Stimulated activated CD4-positive, alpha-beta T cell treated with anti-CD3 and anti-CD28 coated beads, Interleukin-4, amount 100 ng/mL, for 4 hours (primary cell): ENCODE measurements at places on chromosomes 2 and 18.

DNA sequence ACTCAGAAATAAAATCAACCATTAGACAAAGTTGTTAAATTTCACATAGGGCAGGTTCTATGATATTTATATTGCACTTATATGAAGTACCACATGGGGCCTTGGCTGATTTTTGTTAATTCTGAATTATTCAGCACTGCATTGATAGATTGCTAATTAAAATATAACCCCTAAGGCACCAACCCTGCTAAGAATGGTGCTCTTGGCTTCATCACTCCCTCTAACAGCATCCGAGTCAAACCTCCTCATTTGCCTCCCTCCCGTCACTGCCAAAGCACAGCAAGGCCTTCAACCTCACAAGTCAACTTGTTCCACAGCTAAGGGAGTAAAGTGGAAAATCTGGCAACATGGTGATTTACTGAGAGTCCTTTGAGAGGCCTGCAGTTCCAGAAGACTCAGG is 27.0 kb downstream of the MYO5B start:
- no peak for DNase-seq

DNA sequence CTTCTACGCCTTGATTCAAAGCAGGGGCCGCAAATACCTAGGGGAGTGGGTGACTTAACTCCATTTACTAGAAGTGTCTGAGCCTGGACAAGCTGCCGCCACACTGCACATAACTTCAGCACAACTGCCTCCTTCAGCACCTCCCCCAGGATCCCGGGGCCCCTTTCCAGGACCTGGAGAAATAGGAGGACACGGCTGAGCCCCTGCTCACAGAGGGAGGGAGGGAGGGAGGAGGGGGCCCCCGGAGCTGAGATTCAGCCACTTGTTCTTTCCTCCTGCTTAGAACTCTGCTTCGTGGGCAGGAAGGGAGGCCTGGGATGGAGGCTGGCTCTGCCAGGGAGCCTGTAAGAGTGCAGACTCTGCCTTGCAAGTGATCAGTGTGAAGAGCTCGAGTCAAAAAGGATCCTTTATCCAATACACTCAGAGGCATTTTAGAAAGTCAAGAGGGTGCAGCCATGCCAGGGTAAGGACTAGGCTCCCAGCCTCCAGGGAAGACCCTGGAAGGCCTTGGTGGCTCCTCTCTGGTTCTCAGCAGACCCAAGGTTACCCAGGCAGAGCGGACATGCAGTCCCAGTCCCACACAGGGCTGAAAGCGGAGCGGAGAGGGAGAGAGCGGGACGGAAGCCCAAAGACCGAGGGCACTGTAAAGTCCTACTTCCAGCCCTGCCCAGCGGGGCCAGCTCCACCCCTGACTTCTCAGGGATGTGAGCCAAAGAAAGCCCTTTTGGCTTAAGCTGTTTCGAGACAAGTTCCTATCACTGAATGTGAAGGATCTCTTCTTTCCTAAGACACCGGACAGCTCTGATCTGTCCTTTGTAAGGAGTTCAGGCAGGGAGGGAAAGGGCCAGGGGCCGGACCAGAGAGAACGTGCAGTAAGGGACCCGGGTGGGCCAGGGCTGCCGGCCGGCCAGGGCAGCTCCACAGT is 8.6 kb upstream of the ARMC9 start:
- DNase-seq, result no peak

- no peak for DNase-seq
Observed at GRCh38 chr2:4192119-4192518, 488.7 kb downstream of the DCDC2C start.

DNA sequence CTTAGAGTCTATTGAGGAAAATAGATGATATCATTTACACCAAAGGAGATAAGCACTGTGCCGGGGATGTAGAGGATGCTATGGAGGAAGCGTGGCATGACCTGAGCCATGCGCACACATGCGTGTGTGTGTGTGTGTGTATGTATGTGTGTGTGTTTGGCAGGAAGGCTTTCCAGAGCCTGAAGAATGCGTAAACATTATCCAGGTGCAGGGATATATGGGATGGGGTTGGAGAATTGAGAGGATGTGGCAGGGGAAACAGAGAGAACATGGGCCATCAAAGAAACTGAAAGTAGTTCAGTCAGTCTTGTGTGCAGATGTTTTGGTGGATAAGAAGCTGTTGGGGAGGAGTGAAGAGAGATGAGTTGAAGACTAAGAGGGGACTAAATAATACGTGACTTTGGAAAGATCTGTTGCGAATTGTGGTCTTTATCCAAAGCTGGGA is 9.3 kb upstream of the STAT1 start:
- DNase-seq, result no peak

- no peak for DNase-seq
Observed at GRCh38 chr2:8197101-8197500, 484.8 kb upstream of the ID2 start.

- DNase-seq, result no peak
Observed at GRCh38 chr2:105177536-105178254, 63.8 kb upstream of the GPR45 start.

GRCh38 chr18:35337286-35337685 is 6.9 kb downstream of the ZNF24 start:
- DNase-seq, result no peak

GRCh38 chr2:96176661-96177060 is 31.4 kb upstream of the DUSP2 start:
- DNase-seq, result no peak

- DNase-seq, result no peak
Observed at GRCh38 chr18:24293254-24293653, 104.4 kb downstream of the OSBPL1A start.

DNA sequence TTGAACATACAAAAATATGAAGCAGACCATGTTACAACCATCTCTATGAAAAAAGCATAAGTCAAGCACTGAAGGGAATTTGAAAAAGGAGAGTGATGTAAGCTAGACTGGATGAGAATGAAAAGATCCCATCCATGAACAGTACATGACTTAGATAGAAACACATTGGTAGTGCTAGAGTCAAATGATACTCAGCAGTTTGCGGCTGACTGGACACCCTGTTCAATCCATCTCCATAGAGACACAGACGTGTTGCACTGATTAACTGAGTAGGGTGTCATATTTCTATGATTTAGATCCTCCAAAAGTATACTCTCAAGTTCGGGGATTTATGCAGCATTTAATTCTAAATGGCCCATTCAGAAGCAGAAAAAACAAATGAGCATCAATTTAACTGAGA is 674.3 kb upstream of the NRXN1 start:
- no peak for DNase-seq

- no peak for DNase-seq
Observed at GRCh38 chr2:173715441-173715840, 249.7 kb downstream of the SP3 start.

DNA sequence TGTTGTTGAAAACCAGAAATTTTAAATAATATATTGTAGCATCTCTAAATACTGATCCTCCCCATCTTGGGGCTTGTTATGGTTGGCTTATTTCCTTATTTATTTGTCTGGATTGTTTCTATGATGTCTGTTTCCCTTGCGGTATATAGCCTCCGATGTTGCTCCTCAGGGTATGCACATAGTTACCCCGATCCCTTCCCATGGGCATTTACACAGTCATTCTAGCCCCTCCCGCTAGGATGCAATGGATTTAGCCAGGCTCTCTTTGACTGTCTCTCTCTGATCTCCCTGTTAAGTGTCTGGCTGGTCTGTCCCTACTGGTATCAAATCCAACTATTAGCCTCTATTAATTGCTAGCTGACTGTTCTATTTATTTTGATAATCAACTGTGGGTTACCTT is 91.8 kb upstream of the CRACDL start:
- DNase-seq, result no peak

- DNase-seq, result no peak
Observed at GRCh38 chr2:70842401-70842800, 6.8 kb upstream of the CD207 start.

GRCh38 chr2:230244211-230244610 is 18.7 kb downstream of the SP140 start:
- DNase-seq, result no peak

DNA sequence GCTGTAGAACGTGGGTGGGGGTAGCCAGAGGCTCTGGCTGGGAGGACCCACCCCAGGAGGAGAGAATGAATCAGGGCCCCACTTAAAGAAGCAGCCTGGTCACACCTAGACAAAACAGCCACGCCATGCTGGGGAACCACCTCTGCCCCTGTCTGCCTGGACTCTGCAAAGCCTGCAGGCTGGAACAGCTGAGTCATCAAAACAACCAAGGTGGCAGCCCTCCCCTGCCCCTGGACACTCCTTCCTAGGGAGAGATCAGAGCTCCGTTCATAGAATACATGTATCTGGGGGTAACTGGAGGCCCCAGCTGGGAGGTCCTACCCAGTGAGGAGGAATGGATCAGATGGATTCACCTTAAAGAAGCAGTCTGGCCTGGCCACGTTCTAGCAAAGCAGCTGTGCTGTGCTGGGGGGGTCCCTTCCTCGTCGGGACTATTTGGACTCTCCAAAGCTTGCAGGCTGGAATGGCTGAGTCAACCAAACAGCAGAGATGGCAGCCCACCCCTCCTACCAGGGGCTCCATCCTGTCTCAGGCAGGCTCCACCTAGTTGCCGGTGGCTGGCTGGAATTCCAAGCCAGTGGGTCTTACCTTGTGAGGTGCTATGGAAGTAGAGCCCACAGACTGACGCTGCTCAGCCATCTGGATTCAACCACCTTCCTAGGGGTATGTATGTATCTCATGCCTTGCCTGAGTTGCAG is 50.5 kb upstream of the NT5C1B start:
- no peak for DNase-seq

GRCh38 chr18:77084688-77085035 is 47.9 kb downstream of the MBP start:
- no peak for DNase-seq

DNA sequence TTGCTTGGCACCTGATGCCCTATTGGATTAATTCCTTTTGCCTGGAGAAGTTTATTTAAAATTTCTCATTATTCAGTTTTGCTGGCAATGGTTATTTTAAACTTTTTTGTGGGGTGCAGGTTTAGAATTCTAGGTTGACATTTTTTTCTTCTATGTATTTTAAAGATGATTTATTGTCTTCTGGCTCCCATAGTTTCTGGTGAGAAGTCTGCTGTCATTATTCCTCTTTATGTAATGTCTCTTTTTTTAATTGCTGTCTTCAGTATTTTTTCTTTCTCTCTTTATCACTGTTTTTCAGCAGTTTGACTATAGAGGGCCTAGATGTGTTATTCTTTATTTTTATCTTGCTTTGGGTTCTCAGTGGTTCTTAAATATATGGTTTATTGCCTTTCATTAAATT is 182.2 kb upstream of the STON1 start:
- DNase-seq, result no peak

DNA sequence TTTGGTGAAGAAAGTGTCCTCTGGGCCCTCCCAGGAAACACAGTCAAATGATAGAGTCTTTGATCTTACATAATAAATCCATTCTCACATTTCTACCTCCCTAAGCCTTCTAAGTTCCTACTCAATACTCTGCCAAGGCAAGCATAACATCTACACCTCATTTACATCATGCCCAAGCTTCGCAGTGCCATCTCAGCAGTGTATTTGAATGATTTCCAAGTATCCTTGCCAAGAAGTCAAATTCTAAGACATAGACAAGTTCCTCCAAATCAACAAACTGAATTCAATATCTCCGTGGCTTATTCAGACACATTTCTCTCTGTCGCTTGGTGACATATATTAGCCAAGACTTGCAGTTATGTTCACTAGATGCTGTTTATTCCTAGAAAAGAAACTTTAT is 8.1 kb upstream of the MLPH start:
- no peak for DNase-seq

DNA sequence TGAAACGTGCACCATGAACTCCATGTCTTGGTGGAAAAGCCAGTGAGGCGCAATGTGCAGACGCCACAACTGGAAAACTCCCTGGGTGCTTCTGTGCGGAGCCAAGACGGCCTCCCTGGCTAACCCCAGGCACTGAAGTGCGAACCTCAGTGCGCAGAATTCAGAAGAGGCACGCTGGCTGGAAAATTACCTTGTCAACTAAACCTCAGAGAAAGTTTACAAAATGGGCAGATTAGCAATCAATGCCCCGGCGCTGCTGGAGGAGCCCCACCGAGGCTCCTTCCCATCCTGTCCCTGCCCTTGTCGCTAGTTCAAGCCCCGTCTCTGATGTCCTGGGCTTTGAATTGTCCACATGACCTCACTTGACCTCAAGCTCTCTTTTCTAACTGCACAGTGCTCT is 22.2 kb downstream of the SNORC start:
- no peak for DNase-seq

DNA sequence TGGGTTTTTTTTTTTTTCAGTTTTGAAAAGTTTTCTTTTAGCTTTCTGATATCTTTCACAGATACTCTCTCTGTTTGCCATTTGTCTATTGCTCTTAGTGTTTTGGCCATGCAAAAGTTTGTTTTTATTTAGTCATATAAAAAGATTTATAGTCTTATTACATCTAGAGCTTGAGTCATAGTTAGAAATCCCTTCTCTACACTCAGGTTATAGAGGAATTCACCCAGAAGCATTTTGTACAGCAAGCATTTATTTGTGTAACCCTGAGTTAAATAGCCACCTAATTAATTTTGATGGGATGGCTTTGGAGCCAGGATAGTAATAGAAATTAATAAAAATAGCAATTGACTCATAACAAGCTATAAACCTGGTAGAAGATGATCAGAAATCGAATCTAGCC is 35.6 kb downstream of the ACTR2 start:
- DNase-seq, result no peak

- no peak for DNase-seq
Observed at GRCh38 chr2:105836840-105837692, 92.4 kb downstream of the NCK2 start.

DNA sequence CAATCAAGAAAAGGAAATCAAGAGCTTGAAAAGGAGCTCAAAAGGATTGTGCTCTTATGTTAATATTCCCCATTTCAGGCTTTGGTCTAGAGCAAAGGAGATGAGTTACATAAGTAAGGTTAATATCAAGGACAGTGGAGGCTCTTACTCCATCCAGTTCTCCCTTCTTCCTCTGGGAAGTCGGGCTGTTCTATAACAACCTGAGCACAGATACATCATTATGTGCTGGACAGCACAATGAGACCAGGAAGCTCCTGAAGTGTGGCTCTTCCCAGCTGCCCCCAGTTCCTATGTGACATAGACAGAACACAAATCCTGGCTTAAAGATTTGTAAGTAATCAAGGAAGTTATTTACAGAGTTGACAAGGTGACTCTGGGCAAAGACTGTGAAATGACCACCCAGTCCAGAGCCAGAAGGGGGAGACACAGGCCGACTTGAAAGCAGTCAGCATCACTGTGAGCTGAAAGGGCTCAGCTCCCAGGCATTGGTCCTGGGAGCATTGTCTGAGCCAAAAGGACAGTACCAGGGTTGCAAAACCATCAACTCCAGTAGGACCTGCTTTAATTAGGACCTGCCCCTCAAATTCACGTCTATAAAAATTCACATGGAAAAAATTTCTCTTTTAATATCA is 917.6 kb upstream of the ACVR2A start:
- DNase-seq, result no peak

GRCh38 chr2:215371915-215372897 is 60.3 kb downstream of the ATIC start:
- no peak for DNase-seq

DNA sequence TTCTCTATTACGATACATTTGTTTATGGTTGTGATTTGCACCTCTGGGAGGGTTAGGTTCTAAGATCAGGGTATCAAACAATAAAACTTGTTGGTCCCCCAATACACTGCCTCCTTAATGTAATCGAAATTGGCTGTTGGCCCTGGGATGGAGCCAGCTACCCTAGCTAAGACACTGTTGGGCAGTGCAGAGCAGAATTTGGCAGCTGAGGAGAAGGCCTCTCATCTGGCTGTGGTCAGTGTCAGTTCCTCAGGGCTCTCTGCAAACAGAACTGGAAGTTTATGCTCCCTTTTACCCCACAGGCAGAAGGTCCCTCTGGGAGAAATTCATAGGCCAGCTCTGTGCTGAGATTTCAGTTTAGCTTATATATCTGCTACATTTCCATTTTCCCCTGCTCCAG is 8.6 kb upstream of the HAAO start:
- no peak for DNase-seq

- no peak for DNase-seq
Observed at GRCh38 chr2:201267278-201268030, 7.1 kb downstream of the CASP8 start.
